ENCODE measurements at places on chromosomes 1 and 21. TPM values are rescaled to one million over a fixed set of nuclear protein-coding genes. Genes with fewer than 3 reads are reported as not detected.

- peaks cover 14% of the 10 kb centered on the region for H3K36me3 ChIP-seq
- no peak for DNase-seq
- no peaks in the 10 kb centered on the region for H3K27me3 ChIP-seq
- no peak overlapping the region for H3K4me3 ChIP-seq
Measured at GRCh38 chr1:63651161-63651701, 58.0 kb downstream of the PGM1 start.

DNA sequence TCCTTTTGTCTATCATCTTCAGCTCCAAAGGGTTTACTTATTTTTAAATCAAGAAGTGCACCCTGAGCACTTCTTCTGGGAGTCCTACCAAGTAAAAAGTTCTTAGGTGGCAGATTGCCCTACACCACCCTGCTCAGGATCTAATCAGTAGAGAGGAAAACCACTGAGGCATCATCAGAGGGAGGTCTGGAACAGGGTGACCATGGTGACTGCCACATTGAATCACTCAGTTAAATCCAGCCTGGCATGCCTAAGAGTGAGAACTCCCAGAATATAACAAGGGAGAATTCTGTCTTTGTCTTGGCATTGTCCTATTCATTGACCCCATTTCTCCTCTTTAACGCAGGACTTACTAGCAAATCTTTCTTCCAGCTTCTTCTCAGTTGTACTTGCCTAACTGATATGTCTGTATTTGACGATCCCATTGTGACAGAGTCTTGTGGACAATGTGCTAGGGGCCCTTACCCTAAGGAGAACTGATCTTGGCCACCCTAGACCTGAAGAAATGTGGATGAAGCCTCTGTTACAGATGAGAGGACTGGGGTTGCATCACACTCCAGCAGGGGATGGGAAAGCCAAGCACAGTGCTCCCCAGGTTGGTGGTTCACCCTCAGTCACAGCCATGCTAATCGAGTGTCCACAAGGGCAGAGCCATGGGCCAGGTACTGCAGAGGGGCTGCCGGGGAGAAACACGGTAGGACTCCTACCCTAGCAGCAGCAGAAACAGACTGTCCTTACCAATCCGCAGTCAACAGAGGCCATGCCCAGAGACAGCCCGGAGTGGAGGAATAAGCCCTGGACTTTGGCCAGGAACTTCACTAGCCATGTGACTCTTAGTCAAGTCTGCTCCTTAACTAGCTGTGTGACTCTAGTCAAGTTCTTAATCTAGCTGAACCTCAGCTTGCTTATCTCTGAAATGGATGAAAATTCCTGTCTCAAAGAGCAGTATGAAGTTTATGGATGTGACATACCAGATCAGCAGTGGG, 15.4 kb downstream of the PKP1 start:
- peaks cover 7% of the 10 kb centered on the region for H3K27me3 ChIP-seq
- peaks cover 22% of the 10 kb centered on the region for H3K4me1 ChIP-seq
- no peaks in the 10 kb centered on the region for H3K36me3 ChIP-seq
- H3K4me3 ChIP-seq = no peak overlapping the region
- no peak for DNase-seq
- no peak overlapping the region for H3K27ac ChIP-seq

- H3K36me3 ChIP-seq = peaks cover 26% of the 10 kb centered on the region
- DNase-seq = peak; percentile 62
- H3K4me3 ChIP-seq = peak overlapping the region; percentile 85
- H3K27me3 ChIP-seq = peaks cover 11% of the 10 kb centered on the region
- H3K27ac ChIP-seq = peak overlapping the region; percentile 77
Measured at GRCh38 chr1:43452789-43453441, 816 bp downstream of the HYI start.

DNA sequence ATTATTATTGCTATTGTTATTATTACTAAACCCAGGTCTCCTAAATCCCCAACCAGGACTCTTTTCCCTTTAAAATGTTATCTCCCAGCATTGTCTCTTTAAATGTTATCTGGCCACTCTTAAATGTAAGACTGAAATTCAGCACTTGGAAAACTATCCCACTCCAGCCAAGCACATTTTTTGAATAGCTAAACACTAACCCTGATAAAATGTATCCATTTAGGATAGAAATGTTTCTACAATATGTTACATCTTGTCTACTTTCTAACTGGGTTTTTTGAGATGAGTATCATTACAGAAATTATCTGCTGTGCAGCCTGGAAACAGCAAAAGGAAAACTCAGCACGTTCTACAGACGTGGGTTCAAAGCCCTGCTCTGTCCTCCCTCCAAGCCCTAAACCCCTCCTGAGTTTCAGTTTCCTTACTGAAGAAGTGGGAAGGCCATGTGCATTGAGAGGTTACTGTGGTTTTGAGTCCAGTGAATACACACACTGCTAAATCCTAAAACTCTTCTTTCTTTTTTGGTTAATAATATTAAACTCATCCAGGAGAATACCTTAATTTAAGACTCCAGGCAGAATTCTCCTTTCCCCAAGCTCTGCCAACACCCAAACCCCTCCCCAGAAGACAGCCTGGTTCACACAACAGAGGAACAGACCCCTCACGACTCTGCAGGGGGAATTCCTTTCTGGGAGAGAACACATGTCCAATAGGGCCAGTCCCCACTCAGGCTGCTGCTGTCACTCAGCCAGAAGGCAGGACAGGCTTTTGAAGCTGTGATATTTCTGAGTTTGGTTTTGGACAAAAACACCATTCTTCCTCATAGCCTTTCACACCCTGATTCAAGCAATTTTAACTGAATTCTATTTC, 41.9 kb downstream of the HIVEP3 start:
- H3K4me1 ChIP-seq = peaks cover 23% of the 10 kb centered on the region
- no peaks in the 10 kb centered on the region for H3K36me3 ChIP-seq
- H3K27ac ChIP-seq = no peak overlapping the region
- no peak for DNase-seq

- DNase-seq = no peak
- no peaks in the 10 kb centered on the region for H3K36me3 ChIP-seq
- no peak overlapping the region for H3K27ac ChIP-seq
- no peaks in the 10 kb centered on the region for H3K4me1 ChIP-seq
- no peak overlapping the region for H3K4me3 ChIP-seq
Measured at GRCh38 chr1:174152427-174152826, 6.9 kb upstream of the RABGAP1L start.

- no peaks in the 10 kb centered on the region for H3K4me1 ChIP-seq
- H3K36me3 ChIP-seq = no peaks in the 10 kb centered on the region
- H3K27me3 ChIP-seq = no peaks in the 10 kb centered on the region
- H3K4me3 ChIP-seq = no peak overlapping the region
Measured at GRCh38 chr1:2215329-2215728, 12.8 kb upstream of the SKI start.

DNA sequence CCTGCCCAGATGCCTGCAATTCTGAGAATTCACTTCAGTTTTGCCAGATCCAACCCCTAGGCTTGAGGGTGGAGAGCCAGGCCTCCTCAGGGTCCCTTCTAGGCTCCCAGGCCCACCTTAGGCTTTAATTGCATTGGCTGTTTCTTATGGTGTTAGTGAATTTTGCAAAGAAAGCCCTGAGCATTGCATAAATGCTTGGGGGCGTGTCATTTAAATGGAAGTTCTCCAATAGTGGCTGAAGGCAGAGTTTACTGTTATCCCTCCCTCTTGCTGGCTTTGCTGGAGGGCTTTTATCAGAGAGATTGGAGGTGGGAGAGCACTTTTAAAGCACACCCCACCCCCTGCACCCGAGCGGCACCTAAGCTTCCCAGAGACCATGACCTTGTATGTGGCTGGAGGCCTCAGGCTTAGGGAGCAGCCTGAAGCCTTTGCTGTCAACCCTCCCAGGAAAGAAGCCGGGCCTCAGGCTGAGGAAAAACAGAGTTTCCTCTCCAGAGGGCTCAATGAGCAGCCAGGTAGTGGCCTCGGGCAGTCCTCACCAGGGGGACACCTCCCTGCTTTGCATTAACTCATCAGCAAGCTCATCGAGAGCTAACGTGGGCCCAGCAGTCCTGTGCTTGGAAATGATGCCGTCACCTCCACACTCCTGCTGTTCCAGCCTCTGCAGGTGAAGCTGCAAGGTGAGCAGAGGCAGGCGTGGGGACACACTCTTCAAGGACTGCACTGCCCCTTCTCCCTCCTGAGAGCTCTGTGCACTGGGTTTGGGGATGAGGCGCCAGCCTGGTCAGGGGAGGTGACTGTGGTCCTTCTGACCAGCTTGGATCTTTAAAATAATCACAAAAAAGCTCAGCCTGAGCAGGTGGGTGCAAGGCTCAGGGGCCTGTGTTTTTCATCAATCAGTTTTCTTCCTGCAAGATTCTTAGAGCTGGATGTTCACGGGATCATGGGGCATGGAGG, 58.0 kb downstream of the STUM start:
- peaks cover 4% of the 10 kb centered on the region for H3K27me3 ChIP-seq
- H3K4me3 ChIP-seq = no peak overlapping the region
- H3K36me3 ChIP-seq = no peaks in the 10 kb centered on the region
- no peak for DNase-seq

NFASC gene
- total RNA-seq = 16.4 TPM

LRRC71 gene
- not detected for total RNA-seq

All from type B pancreatic cell (in vitro differentiated cells).